ENCODE measurements at places on chromosomes 1 and 21.

DNA sequence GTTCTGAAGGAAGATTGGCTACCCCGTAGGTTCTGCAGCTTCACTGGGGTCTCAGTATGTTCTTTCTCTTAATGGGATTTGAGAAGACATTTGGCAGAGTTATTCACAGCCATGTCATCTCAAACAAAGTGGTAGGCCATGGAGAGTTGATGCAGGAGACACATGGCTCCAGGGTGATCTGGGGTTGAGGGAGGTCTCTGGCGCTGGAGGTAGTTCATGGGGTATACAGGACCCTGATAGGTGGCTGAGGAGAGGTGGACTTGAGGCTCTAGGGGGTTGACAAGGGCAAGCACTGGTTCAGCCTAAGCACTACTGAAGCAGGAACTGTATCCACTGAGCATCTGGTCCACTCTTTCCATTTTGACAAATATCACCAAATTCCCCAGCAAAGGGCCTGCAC lies 100.4 kb downstream of the C1orf94 start:
- DNase-seq: no peak

- DNase-seq: no peak
Measured at GRCh38 chr21:36076878-36077655, 7.2 kb downstream of the CBR1 start.

GRCh38 chr1:104991702-104992101 lies 1242.0 kb downstream of the AMY1C start:
- DNase-seq: no peak

DNA sequence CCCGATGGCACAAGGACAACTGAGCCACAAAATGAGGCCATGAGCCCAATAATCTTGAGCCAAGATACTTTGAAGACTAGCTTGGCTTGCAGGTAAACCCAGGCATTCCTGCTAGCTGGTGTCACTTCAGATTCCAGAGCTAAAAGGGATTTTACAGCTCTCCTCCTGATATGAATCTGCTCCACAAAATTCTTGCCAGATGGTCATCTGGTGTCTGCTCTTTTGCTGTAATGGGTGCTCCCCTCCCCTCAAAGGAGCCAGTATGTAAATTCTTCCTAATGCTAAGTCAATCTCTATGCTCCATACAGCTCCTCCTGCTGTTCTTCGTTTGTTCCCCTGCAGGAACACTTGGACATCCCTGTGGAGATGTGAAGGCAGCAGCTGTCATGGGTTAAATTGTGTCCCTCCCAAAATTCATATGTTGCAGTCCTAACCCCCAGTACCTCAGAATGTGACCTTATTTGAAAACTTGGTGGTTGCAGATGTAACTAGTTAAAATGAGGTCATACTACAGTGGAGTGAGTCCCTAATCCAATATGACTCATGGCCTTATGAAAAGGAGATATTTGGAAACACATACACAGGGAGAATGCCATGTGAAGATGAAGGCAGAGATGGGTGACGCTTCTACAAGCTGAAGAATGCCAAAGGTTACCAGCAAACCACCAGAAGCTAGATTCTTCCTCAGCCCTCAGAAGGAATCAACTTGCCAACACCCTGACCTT lies 180.6 kb upstream of the PALMD start:
- no peak for DNase-seq

GRCh38 chr1:181089017-181089675 lies 646 bp downstream of the IER5 start:
- DNase-seq: no peak

- DNase-seq: no peak
Measured at GRCh38 chr1:154478639-154479038, 23.4 kb upstream of the TDRD10 start.

- no peak for DNase-seq
Measured at GRCh38 chr21:26055841-26056264, 114.7 kb downstream of the APP start.

- no peak for DNase-seq
Measured at GRCh38 chr1:22878626-22879025, 94.0 kb downstream of the LACTBL1 start.
